ENCODE measurements at places on chromosomes 6 and 20.

GRCh38 chr20:48770700-48771442, 56.9 kb downstream of the PREX1 start:
- no peak for DNase-seq

- DNase-seq, result no peak
These were observed 19.6 kb downstream of the WFDC2 start for GRCh38 chr20:45489083-45489531.

- DNase-seq, result no peak
These were observed 4.0 kb upstream of the UBD start for GRCh38 chr6:29563435-29563965.

- no peak for DNase-seq
These were observed 269.4 kb downstream of the NKAIN2 start for GRCh38 chr6:124073021-124073420.

Measured in immature natural killer cell (primary cell).